ENCODE measurements at places on chromosomes 7 and 10.
A peak's percentile ranks its signal among the peaks of the same experiment; 100 is the strongest.

- DNase-seq = no peak
These were observed 2.1 kb upstream of the MBL2 start for GRCh38 chr10:52774600-52775106.

DNA sequence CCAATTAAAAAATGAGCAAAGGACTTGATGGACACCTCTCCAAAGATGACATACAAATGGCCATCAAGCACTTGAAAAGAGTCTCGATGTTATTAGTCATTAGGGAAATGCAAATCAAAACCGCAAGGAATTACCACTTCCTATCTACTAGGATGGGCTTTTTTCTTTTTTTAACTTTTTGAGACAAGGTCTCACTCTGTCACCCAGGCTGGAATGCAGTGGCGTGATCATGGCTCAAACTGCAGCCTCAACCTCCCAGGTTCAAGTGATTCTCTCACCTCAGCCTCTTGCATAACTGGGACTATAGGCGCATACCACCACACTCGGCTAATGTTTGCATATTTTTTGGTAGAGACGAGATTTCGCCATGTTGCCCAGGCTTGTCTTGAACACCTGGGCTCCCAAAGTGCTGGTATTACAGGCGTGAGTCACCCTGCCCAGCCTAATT lies 13.6 kb downstream of the NKX1-2 start:
- no peak for DNase-seq

DNA sequence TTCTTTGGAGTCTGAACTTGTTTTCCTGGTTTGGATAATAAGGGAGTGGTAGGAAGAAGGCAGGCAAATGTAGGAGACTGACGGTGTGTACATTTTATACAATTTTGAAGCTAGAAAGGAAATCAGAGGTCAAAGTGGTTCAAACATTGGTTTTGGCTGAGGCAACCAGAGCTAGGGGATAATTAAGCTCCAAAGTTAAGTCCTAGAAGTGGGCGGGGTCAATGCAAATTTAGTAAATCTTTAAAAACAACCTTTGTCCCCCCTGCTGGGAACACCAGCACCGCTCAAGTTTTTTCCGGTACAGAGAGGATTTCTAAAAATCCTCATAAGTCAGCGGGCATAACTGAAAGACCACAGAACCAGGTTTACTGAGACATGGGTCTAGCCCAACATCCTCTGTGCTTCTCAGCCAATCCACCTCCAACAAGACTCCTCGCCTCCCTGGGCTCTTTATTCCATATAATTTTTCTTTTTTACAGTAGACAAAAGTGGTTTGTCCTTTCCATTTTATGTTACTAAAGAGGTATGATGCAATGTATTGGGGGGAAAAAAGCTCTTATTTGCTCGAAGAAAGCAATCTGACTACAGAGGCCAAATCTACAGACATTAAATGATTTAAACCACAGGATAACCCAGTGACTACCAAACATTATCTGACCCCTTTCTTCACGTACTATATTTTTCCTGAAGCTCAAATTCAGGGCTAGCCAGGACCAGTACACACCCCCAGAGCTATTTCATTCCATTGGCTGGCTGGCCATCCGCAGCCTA lies 1.6 kb downstream of the GLUD1 start:
- DNase-seq = peak; percentile 47

DNA sequence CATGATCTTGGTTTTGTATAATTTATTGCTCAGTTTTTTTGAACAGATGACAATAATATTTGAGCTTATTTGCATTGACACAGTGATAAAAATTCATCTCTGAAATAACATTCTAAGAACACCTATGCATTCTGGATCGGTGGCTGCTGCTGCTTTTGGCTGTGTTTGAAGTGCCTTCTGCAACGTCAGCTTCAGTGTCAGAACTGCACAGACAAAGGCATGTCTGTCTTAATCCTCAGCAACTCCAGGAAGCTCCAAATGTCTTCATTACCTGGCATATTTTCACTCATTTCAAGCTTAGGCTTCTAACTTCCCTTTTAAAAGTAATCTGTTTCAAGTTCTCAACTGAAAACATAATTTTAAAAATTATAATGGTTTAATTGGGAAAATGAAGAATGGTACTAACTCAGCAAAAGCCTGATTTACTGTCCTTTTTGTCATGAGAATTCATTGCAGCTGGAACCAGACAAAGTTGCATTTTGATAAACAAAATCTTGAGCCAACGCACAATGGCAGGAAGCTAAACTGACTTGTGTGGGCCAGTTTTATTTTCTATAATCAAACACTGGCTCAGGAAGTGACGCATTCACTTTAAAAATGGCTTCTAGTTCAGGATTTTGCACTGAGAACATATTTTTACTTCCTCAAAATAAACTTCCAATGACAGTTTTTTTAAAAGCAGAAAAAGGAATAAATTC lies 38.7 kb downstream of the NPS start:
- DNase-seq = no peak

DNA sequence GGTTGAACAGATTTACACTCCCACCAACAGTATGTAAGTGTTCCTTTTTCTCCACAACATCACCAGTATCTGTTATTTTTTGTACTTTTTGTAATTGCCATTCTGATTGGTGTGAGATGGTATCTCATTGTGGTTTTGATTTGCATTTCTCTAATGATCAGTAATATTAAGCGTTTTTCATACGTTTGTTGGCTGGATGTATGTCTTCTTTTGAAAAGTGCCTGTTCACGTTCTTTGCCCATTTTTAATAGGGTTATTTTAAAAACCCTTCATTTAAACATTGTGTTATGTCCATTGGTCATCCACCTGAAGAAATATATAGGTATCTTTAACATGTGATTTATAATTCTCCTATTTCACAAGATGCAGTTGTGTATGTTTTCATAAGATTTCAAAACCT lies 291.3 kb downstream of the SEMA3D start:
- DNase-seq = no peak

GRCh38 chr7:108328174-108328651 lies 128.0 kb downstream of the NRCAM start:
- no peak for DNase-seq

DNA sequence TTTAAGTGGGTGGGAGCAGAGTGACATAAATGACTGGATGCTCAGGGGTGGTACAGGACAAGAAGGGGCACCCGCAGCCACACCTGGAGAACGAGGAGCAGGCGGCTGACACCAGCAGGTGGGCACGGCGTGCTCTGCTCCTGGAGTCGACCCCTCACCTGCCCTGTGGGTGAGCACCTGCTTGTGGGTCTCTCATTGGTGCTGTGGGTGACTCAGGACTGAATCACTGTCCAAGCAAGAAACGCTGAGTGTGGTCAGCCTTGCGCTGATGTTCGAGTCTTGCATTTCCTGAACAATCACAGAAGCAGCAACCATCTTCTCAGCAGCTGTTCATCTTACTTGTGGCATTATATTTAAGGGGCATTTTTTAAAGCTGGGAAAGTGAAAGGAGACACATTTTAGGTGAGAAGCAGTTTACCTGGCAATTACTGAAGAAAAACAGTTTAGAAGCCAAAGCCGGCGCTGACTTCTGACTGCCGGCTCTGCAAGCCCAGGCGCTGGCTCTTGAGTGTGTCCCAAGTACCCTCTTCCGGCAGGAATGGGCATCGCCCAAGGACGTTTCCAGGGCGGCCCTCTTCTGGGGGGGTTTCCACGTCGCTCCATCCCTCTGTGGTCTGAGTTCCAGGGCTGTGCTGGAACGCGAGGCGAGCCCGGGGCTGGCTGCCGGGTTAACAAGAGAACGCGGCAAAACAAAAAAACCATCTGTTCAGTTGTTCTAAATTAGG lies 145.2 kb upstream of the PFKP start:
- no peak for DNase-seq

- DNase-seq = peak; percentile 69
These were observed 21.7 kb upstream of the MALSU1 start for GRCh38 chr7:23277359-23277989.

DNA sequence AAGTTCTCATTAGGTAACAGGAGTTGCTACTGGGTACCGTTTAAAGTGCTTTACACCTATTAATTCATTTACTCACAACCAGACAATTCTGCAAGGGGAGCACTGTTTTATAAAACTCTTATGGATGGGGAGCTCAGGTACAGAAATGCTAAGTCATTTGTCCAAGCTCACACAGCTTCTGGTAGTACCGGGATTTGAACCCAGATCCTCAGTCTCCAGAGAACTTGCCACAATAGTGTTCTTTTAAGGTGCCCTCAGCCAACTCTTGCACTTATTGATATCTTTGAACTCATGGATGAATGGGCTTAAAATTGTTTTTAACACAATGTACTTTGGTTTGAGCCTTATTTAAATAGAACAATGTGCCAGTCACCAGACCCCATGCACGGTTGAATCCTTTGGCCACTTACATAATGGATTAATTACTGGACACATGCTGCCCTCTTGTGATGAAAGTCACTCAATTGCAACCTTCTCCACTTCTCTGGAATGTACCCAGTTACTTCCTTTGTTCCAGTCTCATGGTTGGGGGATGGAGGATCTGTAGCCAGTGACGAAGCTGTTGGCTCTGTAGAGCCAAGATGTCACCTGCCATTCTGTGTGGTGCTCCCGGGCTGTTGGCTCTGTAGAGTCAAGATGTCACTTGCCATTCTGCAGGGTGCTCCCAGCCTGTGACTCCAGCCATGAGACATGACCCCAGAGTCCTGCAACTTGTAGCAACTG lies 65.6 kb downstream of the NOD1 start:
- DNase-seq = no peak

DNA sequence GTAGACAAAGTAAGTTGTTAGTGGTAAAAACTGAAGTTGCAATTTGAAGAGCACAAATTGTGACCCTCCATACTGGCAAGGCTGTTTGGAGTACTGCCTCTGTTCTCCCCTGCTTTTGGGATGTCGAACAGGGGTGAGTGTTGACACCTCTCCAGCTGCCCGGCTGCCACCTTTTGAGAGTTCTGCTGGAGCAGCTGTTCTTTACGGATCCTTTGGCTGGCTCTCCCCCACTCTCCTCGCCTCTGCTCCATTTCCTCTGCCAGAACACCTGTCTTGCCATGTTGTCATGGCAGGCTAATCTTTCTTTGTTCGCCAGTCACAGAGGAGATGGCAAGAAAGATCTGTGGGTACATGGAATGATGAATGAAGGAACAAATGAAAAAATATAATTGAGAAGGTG lies 34.9 kb downstream of the INSYN2A start:
- no peak for DNase-seq

DNA sequence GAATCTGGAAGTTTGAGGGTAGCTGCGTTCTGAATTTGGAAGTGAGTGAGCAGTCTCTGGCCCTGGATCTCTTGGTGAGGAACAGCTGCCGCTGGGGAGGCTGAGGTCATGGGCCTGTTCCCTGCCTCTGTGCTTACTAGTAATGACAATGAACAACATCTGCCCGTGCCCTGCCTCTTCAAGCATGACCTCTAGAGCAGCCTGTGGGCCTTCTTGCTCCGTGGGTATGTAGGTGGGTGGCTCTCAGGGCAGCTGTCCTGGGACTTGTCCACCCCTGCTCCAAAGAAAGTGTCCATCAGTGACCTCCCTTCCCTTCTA lies 186.2 kb downstream of the CXCL12 start:
- no peak for DNase-seq

GRCh38 chr7:52088008-52088901 lies 771.6 kb upstream of the COBL start:
- no peak for DNase-seq

DNA sequence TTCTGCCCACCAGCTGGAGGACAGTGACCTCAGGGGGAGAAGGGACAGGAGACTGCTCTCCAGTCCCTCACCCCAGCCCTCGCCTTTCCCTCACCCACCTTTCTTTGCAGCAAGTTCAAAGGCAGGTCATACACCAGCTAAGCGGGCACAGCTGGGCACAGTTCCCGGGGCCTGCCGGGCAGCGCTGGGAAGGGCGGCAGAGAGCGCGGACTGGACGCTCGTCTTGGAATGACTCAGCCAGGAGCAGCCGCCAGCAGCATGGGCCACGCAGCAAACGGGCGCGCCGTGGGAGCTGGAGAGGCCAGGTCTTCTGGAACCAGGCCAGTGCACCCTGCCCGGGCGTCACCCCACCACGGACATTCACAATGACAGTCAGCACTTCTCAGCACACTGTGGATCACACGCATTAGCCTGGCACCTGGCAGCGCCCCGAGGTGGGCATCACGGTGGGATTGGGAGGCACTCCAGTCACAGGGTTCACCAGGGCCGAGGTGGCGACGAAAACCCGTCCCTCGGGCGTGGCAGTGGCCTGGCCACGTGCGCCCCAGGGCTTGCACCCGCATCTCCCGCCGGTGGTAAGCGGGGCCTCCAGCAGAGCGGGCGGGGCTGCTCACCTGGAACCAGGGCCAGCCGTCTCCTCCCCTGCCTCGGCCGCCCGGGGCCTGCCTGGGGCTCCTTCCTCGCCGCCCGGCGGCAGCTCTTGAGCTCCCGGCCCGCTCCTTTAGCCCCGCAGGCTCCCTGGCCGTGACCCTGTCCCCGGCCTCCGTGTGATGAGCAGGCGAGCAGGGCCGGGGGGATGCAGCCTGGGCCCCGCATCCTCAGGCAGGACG lies 29.0 kb upstream of the WDFY4 start:
- DNase-seq = no peak

DNA sequence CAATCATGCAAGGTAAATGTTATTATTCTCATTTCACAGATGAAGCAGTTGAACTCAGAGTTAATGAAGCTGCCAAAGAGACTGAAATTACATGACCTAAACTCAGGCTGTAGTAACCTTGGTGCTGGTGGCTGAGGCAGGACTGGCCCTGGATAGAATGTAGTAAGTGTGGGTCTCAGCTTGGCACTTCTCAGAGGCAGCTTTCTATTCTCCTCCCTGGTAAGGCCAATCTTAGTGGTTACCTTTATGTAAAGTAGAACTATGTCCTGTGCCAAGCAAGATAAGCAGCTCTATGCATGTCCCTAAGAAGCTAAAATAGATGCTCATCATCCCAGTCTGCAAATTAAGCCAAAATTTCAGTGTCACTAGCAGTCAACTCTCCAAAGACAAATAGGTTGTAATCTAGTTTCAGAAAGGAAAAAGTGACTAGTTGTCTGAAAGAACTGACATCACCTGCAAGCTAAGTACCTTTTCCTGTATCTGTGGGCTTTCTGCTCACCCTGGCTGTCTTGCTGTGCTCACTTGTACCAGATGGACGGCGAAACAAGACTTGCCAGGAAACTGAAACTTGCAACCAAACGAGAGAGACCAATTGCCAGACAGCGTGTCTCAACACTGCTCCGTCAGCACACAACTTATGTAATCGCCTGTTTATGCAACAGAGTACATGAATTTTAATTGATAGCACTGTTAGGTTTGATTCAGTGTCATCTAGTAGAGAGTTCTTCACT lies 43.7 kb downstream of the CH25H start:
- peak; percentile 72 for DNase-seq

GRCh38 chr10:124886195-124886594 lies 55.7 kb upstream of the ZRANB1 start:
- no peak for DNase-seq

GRCh38 chr10:89086801-89087521 lies 96.4 kb downstream of the FAS start:
- no peak for DNase-seq

Data from activated CD4-positive, alpha-beta T cell treated with anti-CD3 and anti-CD28 coated beads, Interleukin-2, amount 10 ng/mL, durations not matched to agents 7 days and 5 days (primary cell).